Amniotic epithelial cell (primary cell): ENCODE measurements at places on chromosomes 13 and 19.

- peak; percentile 2 for DNase-seq
Observed at GRCh38 chr13:33462109-33462508, 176.6 kb upstream of the STARD13 start.

GRCh38 chr19:30378701-30379100, 6.5 kb downstream of the ZNF536 start:
- DNase-seq = no peak

DNA sequence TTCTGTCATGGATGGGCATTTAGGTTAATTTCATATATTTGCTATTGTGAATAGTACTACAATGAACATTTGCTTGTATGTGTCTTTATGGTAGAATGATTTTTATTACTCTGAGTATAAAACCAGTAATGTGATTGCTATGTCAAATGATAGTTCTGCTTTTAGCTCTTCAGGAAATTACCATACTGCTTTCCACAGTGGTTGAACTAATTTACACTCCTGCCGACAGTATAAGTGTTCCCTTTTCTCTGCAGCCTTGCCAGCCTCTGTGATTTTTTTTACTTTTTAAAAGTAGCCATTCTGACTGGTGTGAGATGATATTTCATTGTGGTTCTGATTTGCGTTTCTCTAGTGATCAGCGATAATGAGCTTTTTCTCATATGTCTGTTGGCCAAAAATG, 6.5 kb downstream of the SIGLEC7 start:
- DNase-seq = no peak

DNA sequence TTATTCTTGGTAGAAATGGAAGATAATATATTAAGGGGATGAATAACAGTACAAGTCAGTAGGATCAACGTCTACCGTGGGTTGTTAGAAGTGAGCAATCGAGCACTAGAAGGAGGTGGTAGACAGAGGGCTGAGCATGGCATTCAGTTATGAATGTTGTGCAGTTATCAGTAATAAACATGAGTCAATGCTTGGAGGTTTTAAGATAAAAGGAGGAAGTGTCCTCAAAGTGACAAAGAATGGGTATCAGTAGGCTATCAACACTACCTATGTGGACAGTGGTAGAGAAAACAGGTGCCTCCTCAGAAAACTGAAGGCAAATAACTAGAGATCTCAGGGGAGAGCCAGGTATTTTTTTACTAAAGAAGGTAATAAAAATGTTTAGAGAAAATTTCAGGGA, 1607.0 kb downstream of the PCDH9 start:
- no peak for DNase-seq

DNA sequence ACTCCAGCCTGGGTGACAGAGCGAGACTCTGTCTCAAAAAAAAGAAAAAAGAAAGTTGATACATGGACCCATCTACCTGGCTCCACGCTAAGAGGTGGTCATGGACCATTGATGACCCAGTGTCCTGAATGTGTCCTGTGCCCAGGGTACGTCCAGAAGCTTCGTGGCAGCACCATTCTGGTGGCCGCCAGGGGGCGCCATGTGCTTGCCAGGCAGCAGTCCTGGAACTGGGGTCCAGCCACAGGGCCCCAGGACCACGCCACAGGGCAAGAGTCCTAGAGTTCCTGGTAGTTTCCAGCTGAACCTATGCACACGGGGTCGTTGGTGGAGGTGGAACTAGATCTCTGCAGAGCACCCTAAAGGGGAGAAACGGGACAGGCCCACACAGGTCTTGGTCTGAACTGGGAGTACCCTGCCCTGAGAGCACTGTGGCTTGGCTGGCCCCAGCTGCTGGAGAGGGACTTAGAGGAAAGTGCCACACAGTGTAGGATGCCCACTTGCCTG, 19.9 kb upstream of the FBXO27 start:
- peak; percentile 43 for DNase-seq

GRCh38 chr13:51815848-51816247, 11.9 kb upstream of the DHRS12 start:
- no peak for DNase-seq

GRCh38 chr19:2199861-2200623, 36.1 kb downstream of the PLEKHJ1 start:
- no peak for DNase-seq

DNA sequence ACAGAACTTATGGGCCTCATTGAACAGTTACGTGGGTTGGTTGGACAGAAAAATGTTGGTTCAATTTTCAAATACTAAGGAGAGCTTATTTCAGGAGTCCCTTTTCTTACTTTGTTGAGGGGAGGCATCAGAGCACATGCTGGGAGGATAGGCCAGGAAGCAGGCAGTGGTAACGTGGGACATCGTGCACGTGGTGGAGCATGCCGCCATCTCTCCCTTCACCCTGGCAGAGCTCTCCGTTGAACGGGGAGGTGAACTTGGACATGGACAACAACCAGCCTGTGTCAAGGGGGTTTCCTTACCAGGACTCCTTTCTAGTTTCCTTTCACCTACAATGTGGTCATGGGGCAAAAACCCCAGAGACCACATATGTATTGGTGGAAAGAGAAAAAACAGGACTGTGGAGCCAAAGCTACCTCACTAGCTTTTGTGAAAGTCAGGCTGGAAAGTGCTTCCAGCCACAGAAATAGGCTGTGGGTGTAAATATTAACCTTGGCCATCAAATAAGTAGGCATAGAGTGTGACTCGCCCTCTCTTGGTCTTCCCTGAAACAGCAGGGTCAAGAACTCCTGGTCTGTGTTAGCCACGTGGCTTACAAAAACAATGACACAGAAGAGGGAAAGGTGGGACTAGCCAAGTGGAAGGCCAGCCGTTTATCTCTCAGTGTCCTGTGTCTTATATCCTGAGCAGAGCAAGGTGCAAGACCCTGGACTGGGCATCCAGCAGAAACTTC, 14.4 kb downstream of the MICOS13 start:
- DNase-seq = peak; percentile 61

DNA sequence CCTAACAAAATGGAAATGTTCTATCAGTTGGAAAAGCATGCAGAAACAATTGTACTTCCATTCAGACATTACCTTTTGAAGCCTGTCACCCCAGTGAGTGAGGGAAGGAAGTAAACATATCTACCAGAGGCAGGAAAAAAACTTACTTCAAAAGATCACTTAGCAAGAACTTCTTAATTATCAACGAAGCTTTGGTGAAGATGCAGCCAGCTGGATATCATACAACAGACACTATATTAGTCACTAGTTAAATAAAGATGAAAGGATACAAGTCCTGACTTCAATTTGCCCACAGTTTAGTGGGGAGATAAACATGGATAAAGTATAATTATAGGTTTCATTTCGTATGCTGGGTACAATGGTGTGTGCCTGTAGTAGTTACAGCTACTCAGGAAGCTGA, 148.8 kb downstream of the TNFRSF19 start:
- no peak for DNase-seq

DNA sequence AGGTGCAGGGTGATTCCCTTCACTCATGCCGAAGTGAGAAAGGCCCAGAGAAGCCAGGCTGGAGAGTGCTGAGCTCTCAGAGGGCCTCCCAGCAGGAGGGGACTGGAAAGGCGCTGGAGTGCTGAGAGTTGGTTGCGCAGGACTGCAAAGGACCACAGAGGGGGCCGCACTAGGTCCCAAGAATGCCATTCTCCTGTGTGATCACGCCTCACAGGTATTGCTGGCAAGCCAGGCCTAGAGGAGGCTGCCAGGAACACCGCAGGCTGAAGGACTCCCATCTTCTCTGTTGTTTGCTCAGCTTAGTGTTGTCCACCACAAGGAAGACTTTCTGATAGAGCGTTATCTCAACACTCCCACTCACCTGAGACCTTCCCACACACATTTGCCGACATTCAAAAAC, 165.0 kb downstream of the FGF14 start:
- no peak for DNase-seq

DNA sequence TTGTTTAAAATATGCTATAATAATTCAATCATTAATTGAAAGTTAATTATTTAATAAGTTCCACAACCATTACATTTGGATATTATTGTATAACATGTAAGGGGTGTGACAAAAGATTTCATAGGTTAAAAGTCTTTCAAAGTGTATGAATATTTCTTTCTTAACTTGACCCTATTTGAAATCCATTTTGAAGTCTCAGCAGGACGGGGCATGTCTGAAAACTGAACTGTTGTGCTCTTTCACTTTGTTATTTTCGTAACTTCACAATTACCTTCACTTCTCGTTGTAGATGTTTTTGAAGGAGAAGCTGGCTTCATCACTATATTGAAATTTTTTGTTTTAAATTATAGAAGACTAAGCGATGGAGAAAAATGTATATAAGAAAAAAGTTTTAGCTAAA, 1775.7 kb downstream of the PCDH9 start:
- DNase-seq = no peak

DNA sequence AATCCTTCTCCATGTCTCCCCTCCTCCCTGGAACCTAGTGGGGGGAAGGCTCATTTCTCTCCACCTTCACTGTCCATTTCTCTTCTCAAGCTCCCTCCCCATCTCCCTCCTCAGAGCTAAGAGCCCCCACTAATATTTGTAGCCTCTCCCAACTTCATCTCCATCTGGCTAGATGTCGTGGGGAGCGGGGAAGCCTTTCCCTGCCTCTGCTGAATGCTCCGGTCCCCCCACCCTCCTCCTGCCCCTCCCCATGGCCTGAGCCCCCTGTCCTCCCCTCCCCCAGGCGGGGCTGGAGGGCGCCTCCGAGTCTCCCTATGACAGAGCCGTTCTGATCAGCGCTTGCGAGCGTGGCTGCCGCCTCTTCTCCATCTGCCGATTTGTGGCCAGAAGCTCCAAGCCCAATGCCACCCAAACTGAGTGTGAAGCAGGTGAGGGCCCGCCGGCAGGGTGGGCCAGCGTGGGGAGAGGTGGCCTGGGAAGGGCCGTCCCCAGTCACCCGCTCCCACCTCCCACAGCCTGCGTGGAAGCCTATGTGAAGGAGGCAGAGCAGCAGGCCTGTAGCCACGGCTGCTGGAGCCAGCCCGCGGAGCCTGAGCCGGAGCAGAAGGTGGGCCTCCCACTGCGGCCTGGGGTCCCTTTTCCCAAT, 1.0 kb downstream of the TMEM59L start:
- DNase-seq = no peak

DNA sequence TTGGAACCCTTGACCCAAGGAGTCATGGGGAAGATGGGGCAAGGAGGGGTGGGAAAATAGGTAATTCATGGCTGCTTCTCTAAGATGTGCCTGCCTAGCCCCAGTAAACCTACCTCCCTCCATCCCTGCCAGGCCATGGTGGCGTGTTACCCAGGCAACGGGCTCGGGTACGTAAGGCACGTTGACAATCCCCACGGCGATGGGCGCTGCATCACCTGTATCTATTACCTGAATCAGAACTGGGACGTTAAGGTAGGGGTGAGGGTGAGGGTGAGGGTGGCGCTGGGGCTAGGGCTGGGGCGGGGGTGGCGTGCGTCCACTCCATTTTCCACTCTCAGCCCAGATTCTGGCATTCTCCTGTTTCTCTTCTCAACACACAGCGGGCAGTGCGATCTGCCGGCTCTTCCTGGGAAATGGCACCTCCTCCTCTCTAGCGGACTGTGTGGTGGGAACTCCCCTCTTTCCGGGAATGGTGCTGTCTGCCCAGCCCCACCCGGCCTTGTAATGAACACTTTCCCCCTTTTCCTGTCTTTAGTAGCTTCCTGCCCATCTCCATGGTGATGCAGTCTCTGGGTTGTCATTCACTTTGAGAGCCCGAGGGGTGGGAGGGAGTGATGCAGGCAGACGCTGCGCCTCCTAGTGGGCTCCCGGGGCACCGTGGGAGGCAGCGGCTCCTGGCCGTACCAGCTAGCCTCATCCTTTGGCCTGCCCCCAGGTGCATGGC, 7.6 kb downstream of the EGLN2 start:
- DNase-seq = peak; percentile 99

- DNase-seq = no peak
Observed at GRCh38 chr13:113408562-113408961, 44.6 kb upstream of the GRTP1 start.

DNA sequence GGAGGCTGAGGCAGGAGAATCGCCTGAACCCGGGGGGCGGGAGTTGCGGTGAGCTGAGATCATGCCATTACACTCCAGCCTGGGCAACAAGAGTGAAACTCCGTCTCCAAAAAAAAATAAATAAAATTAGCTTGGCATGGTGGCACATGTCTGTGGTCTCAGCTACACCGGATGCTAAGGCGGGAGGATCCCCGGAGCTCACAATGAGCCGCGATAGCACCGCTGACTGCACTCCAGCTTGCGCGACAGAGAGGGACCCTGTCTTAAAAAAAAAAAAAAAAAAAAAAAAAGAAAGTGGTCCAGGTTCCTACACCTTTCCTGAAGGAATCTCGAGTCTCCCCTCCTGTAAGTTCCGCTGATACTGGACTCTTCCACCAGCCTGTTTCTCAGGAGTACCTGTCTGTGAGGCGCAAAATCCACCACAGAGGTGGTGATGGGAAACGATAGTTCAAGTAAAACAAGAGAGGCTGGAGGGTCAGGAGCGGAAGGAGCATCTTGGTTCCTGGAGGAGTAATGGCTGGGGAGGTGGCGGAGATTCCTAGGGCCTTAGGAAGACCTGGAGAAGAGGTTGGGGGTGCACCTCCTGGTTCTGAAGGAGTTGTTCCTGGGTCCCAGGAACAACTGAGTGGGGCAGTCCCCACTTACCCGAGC, 471 bp downstream of the FUT1 start:
- no peak for DNase-seq

- no peak for DNase-seq
Observed at GRCh38 chr13:114067381-114067885, 65.0 kb downstream of the RASA3 start.

- DNase-seq = no peak
Observed at GRCh38 chr13:51894239-51894638, 32.5 kb downstream of the CCDC70 start.

DNA sequence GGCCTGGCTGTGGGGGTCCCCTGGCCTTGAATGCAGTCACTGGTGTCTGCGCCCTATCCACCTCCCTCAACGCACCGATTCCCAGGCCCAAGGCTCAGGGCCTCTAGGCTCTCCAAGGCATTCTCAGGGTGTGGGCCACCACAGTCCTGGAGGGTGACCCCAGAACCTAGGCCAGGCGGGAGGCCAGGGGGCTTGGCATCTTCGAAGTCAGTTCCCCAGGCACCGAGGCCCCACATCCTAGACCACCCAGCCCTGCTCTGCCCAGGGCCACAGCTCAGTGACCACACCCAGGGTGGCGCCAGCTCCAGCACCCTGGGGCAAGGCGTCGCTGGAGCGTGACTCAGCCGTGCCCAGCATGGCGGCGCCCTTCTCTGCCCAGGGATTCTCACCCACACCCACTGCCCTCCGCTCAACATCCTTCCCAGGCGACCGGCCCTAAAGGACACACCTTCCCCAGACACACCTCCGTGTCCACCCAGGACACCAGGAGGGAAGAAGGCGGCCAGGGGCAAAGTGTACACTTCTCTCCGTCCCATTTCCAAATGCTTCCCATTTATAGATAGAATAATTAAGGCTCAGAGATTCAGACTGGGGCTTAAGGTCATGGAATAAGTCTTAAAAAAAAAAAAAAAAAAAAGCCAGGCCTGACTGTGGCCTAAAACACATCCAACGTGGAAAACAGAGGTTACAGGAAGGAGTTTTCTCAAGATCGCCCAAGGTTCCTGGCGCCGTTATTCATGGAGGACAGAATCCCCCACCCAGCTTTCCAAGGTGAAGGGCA, 36.4 kb upstream of the NANOS3 start:
- no peak for DNase-seq

DNA sequence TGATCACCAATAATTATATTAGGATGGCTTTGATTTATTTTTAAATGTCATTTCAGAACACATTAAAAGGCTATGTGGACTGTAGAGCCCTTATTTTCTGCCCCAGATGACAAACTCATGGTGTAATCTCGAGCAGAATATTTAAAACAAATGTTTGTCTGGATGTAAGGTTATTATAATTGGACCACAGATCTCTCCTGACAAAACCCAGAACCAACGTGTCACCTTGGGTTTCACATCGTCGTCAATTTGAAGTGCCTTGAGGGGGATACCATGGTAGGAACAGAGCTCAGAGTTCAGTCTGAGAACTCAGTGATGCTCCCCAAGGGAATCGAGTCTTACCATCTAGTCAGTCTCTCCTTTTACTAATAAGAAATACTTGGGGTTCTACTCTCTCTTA, 2.8 kb downstream of the SACS start:
- no peak for DNase-seq
